Activated effector memory CD4-positive, alpha-beta T cell treated with anti-CD3 and anti-CD28 coated beads, Interleukin-2, amount 50 U/mL, for 16 hours (primary cell): ENCODE measurements at places on chromosomes 7 and 10.

- no peak for DNase-seq
These were observed 630.7 kb upstream of the AUTS2 start for GRCh38 chr7:68967598-68967997.

GRCh38 chr7:102072636-102073209 is 213.9 kb upstream of the SH2B2 start:
- no peak for DNase-seq

GRCh38 chr10:128049226-128050120 is 76.8 kb downstream of the MKI67 start:
- DNase-seq = no peak

- DNase-seq = no peak
These were observed 127.3 kb downstream of the ARHGAP21 start for GRCh38 chr10:24596217-24596930.
